ENCODE measurements at places on chromosomes 3 and 15.

- no peak for DNase-seq
Observed at GRCh38 chr3:52896151-52896550, 1.2 kb downstream of the STIMATE start.

DNA sequence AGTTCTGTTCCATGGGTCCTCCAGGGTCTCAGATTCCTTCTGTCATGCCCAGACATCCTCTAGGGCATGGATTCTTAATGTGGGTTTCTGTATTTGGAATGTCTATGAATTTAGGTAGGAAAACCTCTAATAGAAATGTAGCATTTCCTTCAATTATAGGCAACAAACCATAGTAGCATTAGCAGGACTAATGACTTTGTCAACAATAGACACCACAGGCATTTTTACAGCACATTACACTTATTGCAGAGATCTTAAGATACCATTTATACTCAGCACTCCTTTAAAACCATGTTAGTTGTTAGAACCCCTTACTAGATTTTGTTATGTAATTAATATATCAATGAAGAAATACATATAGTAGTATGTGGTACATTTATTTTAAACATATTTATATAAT lies 77.8 kb upstream of the TBC1D5 start:
- no peak for DNase-seq

GRCh38 chr15:60660290-60661051 lies 181.5 kb upstream of the ICE2 start:
- DNase-seq, result no peak

DNA sequence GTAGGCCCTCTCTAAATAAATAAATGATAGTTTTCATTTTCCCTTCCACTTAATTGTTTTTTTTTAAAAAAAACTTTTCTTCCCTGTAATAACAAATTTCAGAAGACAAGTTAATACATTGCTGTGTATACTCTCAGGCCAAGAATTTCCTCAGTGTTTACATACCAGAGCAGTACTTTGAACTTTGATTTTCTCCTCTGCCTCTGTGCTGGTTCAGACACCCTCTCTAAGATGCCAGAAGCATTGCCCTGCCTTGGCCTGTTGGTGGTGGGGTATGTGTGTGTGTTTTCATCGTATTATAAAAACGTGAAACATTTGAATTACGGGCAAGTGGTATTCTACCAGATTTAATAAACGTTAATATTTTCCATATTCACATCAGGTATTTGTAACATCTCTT lies 70.1 kb downstream of the SMAD3 start:
- no peak for DNase-seq

- no peak for DNase-seq
Observed at GRCh38 chr15:84821501-84822021, 4.4 kb downstream of the ALPK3 start.

- no peak for DNase-seq
Observed at GRCh38 chr3:57680046-57680445, 12.8 kb downstream of the DENND6A start.

DNA sequence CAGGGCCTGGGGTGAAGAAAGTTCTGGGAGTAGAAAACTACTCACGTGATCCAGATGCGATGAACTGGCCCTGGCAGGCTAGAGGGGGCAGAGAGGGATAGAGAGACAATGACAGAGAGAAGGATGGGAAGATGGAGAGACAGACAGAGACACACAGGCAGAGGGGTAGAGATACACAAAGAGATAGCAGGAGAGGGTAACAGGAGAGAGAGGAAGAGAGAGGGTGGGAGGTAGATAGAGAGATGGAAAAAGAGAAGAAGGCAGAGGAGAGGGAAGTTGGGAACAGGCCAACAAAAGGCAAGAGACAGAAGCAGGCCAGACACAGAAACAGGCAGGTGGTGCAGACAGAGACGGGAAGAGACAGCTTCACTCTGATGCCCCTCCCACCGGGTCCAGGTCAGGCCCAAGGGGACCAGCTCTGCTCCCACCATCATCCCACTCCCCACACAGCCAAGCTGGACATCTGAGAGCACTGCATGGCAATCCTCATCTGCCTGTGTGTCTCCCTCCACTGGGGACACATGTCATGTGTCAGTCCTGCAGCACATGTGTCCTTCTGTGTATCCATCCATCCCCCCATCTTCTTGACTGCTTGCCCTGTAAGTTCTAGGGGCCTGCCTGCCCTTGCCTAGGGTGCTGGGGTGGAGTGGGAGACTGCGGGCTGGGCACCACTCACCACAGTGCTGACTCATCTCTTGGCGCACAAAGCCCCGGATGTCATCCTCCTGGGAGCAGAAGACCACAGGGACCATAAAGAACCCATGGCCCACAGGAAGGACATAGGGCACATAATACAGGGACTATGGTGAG lies 2.2 kb upstream of the UCN2 start:
- DNase-seq, result no peak

DNA sequence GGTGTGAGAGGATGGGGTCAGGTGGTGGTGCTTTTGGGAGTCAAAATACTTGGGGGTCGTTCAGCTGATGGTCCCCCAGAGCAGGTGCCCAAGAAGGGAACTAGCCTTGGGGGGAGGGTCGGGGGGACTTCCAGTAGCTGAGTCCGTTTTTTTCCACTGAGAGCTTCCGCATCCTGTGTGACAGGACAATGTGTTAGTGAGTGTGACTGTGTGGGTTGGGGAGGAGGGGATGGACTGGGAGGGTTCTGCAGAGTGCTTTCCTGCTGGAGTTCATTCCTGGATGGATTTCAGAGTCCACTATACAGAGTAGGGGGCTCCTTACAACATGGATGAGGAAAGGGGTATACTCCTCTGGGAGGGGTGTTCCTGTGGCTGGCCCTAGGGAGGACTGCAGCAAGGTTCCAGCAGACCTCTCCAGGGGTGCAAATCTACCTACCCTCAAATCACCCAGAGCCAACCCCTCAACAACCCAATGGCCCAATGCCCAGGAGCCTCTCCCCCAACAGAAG lies 601 bp upstream of the HYAL2 start:
- no peak for DNase-seq

GRCh38 chr15:92733090-92733933 lies 77.7 kb upstream of the FAM174B start:
- DNase-seq, result no peak

All from cortex of kidney (tissue), 1 donor.